ENCODE measurements at places on chromosomes 4 and X. TPM values are rescaled to one million over a fixed set of nuclear protein-coding genes. Genes with fewer than 3 reads are reported as not detected.

The CLIC2 gene
- polyA plus RNA-seq = 6.4 TPM

The HELT gene
- polyA plus RNA-seq = not detected

The GABRG1 gene
- not detected for polyA plus RNA-seq

The RTL5 gene
- 1.8 TPM for polyA plus RNA-seq

The CT83 gene
- polyA plus RNA-seq = not detected

The ARMCX1 gene
- 13.7 TPM for polyA plus RNA-seq

The ASMTL gene
- 40.7 TPM for polyA plus RNA-seq

The MAMLD1 gene
- polyA plus RNA-seq = 1.4 TPM

The PASD1 gene
- not detected for polyA plus RNA-seq

The CT55 gene
- polyA plus RNA-seq = not detected

The MAGED4 gene
- 1.3 TPM for polyA plus RNA-seq
